ENCODE measurements at places on chromosomes 2 and 18.

GRCh38 chr2:176415174-176415895 is 146.1 kb downstream of the MTX2 start:
- DNase-seq, result no peak

DNA sequence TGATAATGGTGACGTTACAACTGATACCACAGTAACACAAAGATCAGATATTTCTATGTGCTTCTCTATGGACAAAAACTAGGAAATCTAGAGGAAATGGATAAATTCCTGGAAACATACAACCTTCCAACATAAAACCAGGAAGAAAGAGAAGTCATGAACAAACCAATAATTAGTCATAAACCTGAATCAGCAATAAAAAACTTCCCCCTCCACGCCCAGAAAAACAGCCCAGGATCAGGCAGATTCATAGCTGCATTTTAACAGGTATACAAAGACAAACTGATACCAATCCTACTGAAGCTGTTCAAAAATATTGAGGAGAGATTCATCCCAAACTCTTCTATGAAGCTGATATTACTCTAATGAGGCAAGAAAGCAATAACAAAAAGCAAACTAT is 1535.2 kb upstream of the LRRTM1 start:
- DNase-seq, result no peak

DNA sequence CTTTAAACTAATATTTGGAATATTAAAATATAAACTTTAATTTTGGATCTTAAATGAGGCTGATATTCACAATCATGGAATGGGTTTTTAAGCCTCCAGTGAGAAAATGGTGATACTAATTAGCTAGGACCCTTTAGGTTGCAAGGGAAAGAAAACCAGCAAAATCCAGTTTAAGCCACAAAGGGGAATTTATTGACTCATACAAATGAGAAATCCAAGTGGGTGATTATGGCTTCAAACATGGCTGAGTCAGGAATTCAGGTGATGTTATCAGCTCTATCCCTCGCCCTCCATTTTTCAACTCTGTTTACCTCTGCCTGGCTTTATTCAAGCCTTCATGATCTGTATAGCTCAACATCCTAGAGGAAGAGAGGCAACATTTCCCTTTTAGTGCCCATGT is 75.3 kb upstream of the DLX2 start:
- DNase-seq, result no peak

DNA sequence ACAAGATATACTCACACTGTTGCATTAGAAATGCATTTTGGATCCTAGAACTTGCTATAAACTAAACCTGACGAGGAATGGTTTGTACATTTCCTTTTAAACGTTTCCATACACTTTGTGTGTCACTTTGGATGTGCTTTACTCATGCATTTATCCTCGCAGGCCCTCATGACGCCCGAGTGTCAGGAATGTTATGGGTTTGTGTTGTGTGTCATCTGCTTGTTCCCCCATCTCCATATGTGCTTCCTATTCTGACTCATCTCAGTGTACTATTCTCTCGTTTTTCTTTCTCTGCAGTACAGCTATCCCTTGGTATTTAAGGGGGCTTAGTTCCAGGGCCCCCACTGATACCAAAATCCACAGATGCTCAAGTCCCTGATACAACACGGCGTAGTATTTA is 121.5 kb upstream of the RASGRP3 start:
- no peak for DNase-seq

DNA sequence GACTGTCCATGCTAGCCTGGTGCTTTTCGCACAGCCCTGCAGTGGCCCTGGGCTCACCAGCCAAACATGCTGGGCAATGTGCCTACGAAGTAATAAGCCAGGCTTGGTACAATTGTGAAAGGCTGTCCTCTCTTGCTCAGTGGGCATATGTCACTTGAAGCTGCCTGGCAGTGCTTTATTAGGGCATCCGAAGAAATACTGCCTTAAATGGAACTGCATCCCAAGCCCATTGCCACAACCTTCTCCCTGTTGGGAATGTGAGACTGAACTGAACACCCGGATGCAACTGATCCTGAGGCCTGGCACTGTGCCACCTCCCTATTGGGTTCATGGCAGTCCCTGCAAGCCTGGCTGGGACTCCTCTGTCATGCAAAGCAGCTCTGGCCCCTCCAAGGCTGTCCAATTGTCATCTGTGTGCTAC is 15.9 kb downstream of the CAPG start:
- DNase-seq, result peak; percentile 8

GRCh38 chr2:198611201-198611600 is 806.8 kb downstream of the PLCL1 start:
- no peak for DNase-seq

DNA sequence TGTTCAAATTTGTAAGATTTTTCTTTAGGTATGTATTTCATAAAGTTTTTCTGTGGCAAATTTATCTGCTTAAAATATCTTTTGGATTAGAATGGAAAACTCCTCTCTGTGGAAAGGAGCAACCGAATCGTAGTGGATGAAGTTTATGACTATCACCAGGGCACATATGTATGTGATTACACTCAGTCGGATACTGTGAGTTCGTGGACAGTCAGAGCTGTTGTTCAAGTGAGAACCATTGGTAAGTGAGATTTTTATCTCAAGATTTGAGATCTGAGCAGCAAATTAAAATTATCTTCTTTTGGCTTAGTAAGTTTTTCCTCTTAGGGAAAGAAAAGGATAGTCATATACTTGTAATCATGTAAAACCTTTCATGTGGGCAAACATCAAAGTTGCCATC is 14.2 kb downstream of the IL18RAP start:
- DNase-seq, result no peak

Data from NCI-H2029 treated with DMSO at 0.1 percent for 48 hours (cell line).